Caki2 (cell line): ENCODE measurements at places on chromosomes 3 and 15. TPM values are rescaled to one million over a fixed set of nuclear protein-coding genes. Genes with fewer than 3 reads are reported as not detected.
A peak's percentile ranks its signal among the peaks of the same experiment; 100 is the strongest.

GRCh38 chr3:176714034-176714433 lies 483.2 kb downstream of the TBL1XR1 start:
- no peak for DNase-seq

GRCh38 chr3:5019411-5020241 lies 40.4 kb downstream of the BHLHE40 start:
- no peak for DNase-seq

DNA sequence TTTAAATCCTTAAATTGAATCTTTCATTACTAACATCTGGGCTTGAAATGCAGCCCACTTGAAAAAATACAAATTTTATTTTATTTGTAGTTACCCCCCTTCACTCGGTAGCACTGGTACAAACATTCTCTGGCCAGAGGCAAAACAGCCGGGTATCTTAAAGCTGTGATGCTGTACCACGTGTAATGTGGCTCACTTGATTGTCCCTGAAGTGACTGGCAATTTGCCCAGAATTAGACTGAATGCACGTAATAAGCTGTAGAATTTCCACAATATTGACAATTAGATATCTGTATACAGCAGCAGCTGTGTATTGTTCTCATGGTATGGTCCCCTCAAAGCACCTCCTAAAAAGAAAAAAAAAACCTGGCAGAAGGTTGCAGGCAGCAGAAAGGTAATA lies 192.8 kb upstream of the TBC1D5 start:
- DNase-seq, result no peak

- DNase-seq, result no peak
Measured at GRCh38 chr3:16808393-16809107, 76.2 kb upstream of the PLCL2 start.

DNA sequence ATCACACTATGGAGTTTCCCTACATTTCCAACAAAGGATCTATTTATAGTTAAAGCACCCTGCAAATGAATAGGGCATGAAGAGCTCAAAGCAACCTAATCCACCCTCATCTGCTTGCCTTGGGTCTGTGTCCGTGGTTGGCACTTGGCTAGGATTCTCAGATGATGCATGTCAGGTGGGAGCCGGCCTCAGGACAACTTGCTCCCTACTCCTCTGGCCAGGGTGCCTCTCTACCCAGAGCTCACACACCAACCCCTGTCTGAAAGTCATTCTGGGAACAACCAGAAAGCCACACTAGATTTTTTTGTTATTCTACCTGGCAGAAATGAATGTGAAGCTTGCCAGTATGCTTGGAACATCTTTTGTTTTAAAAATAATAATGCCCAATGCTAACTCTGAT lies 13.2 kb downstream of the ARHGEF3 start:
- no peak for DNase-seq

LTK gene
- not detected in 2 replicates for total RNA-seq

- no peak for DNase-seq
Measured at GRCh38 chr3:177131927-177132636, 65.2 kb downstream of the TBL1XR1 start.

GRCh38 chr15:70152070-70152480 lies 54.4 kb upstream of the TLE3 start:
- DNase-seq, result peak; percentile 14

CA12 gene
- total RNA-seq, result 194 and 272 TPM in 2 replicates

DNA sequence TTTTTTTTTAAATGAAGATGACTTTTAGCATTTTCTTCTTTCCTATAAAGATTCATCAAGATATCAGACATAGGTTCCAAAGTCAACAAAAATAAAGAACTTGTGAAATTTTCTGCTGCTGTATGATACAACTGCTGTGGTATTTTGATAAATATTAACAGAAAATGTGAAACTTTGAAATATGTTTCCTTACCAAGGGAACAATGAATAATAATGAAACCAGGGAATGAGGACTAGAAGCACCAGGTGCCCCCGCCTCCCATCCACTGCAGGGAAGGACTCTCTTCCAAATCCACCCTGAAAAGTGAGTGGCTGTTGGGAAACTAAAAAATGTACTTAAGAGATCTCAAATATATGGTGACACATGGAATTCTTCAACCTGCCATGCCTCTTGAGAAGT lies 198.4 kb downstream of the FHIT start:
- no peak for DNase-seq

ZNF619 gene
- 1.3 and 3.0 TPM in 2 replicates for total RNA-seq

DNA sequence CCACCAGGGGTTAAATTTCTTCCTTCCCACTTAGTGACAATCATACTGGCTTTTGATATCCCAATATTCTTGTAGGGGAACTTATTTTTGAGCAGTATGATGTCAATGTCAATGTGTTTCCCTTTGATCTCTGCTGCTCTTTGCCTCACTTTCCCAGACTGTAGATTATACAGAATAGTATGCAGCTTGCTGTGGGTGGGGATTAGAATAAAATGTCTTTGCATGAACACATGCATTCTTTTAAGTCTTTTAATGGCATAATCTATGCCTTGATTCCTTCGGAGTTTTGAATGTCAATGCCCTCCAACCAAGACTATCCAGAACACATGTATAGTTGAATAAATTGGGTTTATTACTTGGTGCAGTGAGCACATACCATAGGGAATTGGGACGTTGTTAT lies 125.5 kb downstream of the IL20RB start:
- DNase-seq, result no peak

- DNase-seq, result no peak
Measured at GRCh38 chr15:86103825-86104224, 24.2 kb downstream of the AGBL1 start.

SLC28A1 gene
- not detected in 2 replicates for total RNA-seq

DNA sequence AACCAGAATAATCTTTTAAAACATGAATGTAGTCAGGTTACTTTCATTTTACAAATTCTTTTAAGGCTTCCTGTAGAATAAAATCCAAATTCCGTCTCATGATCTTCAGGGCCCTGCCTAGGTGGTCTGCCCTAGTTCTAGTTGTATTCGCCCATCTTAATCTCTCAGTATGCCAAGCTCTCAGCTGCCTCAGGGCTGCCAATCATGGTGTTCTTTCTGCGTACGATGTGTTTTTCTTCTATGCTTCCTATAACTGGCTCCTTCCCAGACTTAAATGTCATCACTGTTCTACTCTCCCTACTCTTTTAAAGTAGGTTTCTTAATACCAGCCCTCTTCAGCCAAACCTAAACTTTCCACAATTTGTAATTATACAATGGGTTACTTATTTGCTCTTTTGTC lies 107.4 kb downstream of the GREM1 start:
- no peak for DNase-seq

CMTM8 gene
- 1.1 and 3.2 TPM in 2 replicates for total RNA-seq

EPHB1 gene
- total RNA-seq, result 1.9 and 4.1 TPM in 2 replicates

ZIC1 gene
- not detected in 2 replicates for total RNA-seq

FRMD4B gene
- 6.0 and 17.4 TPM in 2 replicates for total RNA-seq
